ENCODE measurements at places on chromosomes 11 and 22. TPM values are rescaled to one million over a fixed set of nuclear protein-coding genes. Genes with fewer than 3 reads are reported as not detected.

Gene CLTCL1
- total RNA-seq: 0.66 TPM

Gene C11orf65
- 0.29 TPM for total RNA-seq

Gene INTS4
- 55.5 TPM for total RNA-seq

Gene NLRP14
- total RNA-seq: 0.24 TPM

Gene SMARCB1
- total RNA-seq: 79.6 TPM

Gene SLC22A8
- not detected for total RNA-seq

Gene PATE4
- not detected for total RNA-seq

Gene ZDHHC13
- 23.6 TPM for total RNA-seq

Gene ARHGAP20
- not detected for total RNA-seq

Gene SCGB1D2
- total RNA-seq: not detected

Gene OR52K1
- total RNA-seq: not detected

Gene TRABD
- total RNA-seq: 124 TPM

Gene FAM227A
- total RNA-seq: 0.39 TPM

Gene GANAB
- total RNA-seq: 285 TPM

Gene ANKK1
- 0.17 TPM for total RNA-seq

Gene CEP126
- total RNA-seq: 0.27 TPM

Gene FDXACB1
- 4.7 TPM for total RNA-seq

Gene ZNF215
- 2.3 TPM for total RNA-seq

Gene LIPT2
- 1.4 TPM for total RNA-seq

Gene USH1C
- not detected for total RNA-seq
